NCI-H69 (cell line): ENCODE measurements at places on chromosomes 2 and 18.
A peak's percentile ranks its signal among the peaks of the same experiment; 100 is the strongest.

DNA sequence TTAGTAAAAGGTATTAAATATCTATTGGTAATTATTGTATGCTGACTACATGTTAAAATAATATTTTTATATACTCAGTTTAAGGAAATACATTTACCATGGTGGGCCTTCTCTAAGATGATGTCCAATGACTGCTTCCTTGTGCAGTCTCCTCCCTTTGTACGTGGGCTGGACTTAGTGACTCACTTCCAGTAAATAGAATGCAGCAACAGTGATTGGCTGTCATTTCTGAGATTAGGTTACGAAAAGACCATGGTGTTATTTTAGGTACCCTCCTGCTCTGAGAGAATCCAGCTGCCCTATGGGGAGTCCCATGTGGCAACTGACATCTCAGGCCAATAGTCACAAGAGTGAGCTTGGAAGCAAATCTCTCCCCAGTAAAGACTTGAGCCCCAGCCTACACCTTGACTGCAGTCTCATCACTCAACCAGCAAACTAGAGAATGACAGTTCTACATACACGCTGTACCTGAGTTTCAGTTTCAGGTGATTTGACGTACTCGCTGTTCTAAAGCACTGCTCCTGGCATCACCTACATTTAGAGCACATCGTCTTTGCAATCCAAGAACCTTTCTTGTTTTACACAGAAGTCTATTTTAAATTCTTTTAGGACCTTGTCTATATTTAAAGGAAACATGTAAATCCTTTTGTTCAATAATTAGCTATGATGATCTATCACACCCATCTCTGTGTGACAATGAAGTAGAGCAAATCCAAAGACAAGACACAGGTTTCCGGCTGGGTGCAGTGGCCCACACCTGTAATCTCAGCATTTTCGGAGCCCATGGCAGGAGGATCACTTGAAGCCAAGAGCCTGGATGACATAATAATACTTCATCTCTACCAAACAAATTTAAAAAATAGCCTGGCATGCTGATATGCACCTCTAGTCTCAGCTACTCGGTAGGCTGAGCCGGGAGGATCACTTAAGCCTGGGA is 87.2 kb downstream of the COBLL1 start:
- no peak for DNase-seq

DNA sequence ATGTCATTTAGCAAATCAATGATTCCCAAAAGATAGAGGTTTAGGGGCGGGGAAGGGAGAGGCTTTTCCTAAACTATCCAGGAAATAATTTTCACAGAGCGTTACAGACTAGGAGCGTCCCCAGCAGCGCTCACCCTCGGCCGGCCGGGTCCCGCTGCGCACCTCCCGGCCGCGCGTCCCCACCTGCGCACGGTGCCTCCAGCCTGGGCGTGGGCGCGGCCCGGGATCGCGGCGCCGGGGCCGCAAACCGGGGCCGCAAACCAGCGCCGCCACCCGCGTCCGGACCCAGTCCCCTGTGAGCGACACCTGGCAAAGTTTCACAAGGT is 684 bp upstream of the ZCCHC2 start:
- peak; percentile 78 for DNase-seq

- no peak for DNase-seq
Observed at GRCh38 chr2:172226244-172227061, 123.8 kb upstream of the DLX2 start.

- DNase-seq = no peak
Observed at GRCh38 chr2:240503848-240504247, 53.9 kb downstream of the ANKMY1 start.

GRCh38 chr2:75287624-75288316 is 88.5 kb upstream of the TACR1 start:
- DNase-seq = no peak

DNA sequence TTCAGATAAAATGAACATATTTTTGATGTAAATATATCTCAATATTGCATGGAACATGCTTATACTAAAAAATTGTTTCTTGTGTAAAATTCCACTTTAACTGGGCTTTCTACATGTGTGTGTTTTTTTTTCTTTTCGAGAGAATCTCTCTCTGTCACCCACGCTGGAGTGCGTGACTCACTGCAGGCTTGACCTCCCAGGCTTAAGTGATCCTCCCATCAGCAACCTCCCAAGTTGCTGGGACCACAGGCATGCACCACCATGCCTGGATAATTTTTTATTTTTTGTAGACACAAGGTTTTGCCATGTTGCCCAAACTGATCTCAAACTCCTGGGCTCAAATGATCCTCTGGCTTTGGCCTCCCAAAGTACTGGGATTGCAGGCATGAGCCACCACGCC is 254.6 kb downstream of the LOXHD1 start:
- DNase-seq = no peak

- peak; percentile 30 for DNase-seq
Observed at GRCh38 chr18:50268022-50268747, 1.9 kb upstream of the CFAP53 start.

GRCh38 chr2:102061962-102062795 is 70.4 kb downstream of the IL1R2 start:
- DNase-seq = no peak

- DNase-seq = peak; percentile 45
Observed at GRCh38 chr2:182655750-182656149, 60.3 kb upstream of the DNAJC10 start.

GRCh38 chr2:62785216-62785615 is 79.7 kb downstream of the EHBP1 start:
- no peak for DNase-seq

GRCh38 chr2:118774458-118775133 is 72.9 kb downstream of the EN1 start:
- DNase-seq = peak; percentile 76

- DNase-seq = peak; percentile 79
Observed at GRCh38 chr2:134189009-134189720, 64.7 kb upstream of the MGAT5 start.

- DNase-seq = no peak
Observed at GRCh38 chr2:192064459-192064858, 130.3 kb downstream of the TMEFF2 start.

GRCh38 chr2:102010902-102011301 is 19.1 kb downstream of the IL1R2 start:
- no peak for DNase-seq

DNA sequence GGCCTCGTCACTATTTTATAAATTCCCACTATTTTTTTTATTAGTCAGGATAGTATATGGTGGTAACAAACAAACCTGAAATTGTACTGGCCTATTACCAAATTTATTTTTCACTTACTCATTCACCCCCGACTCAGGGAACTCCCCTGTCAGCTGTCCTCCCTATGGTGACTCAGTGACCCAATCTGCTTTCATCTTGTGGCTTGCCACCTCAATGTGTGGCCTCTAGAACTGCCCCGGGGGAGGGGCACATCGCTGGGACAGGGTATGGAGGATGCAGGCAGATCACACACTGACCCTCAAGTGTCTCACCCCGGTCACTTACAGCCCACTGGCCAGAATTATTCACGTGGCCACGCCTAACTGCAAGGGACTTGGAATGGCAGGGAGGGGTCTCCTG is 71.6 kb downstream of the ACTR2 start:
- no peak for DNase-seq

- DNase-seq = no peak
Observed at GRCh38 chr2:232571026-232571474, 20.6 kb downstream of the EIF4E2 start.

GRCh38 chr2:143193121-143193520 is 63.9 kb downstream of the ARHGAP15 start:
- DNase-seq = peak; percentile 1

DNA sequence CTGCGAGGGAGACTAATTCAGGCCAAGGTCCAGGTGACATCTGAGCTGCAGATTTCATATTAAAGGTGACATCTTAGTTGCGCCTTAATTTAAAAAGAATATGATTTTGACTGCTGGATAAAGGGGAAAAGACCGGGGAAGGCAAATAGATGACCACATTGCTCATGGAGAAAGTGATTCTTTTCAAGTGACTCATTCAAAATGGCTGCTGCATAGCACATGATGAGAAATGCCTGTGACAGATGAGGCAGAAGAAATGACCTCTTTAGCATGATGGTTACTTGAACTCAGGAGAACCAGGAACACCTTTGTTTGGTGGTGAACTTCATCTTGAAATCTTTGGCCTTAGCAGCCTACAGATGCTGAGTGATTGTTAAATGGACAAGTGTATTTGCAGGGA is 385.8 kb upstream of the TRIB2 start:
- DNase-seq = no peak

DNA sequence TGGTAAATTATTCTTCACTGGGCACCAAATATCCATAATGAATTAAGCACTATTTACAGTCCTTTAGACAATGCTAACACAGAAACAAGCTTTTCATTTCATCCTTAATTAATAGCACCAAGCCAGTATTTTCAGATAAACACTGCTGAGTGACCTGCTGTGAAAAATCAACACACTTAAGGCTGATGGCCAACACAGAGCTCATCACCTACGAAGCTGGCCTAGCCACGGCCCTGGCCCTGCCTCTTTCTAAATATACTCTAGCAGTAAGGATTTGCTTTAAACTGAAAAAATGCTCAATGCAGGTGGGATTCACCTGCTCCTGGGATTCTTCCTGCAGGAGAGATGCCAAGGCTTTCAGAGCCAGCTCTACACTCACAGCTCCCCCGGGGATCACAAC is 18.4 kb downstream of the CYB5A start:
- peak; percentile 87 for DNase-seq

GRCh38 chr2:201008296-201008829 is 44.9 kb upstream of the ORC2 start:
- no peak for DNase-seq

- DNase-seq = peak; percentile 50
Observed at GRCh38 chr18:33871363-33872025, 293.5 kb downstream of the ASXL3 start.

- DNase-seq = no peak
Observed at GRCh38 chr2:17539611-17540092, 844 bp upstream of the VSNL1 start.

GRCh38 chr18:40532046-40532445 is 1423.0 kb upstream of the PIK3C3 start:
- DNase-seq = no peak

DNA sequence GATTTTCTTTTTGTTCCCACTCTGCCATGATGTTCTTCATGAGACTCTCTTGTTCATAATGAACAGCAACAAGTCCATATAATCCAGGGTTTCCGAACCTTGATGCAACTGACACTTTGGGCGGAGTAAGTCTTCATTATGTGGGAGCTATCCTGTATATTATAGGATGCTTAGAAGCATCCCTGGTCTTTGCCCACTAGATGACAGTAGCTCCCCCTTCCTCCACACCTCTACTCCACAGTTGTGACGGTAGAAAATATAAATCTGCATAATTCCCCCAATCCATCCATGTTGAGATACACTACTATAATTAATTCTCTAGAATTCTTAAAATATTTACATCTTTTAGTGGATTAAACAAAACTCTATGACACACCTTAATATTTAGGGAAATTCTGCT is 482.2 kb upstream of the CELF4 start:
- peak; percentile 57 for DNase-seq

DNA sequence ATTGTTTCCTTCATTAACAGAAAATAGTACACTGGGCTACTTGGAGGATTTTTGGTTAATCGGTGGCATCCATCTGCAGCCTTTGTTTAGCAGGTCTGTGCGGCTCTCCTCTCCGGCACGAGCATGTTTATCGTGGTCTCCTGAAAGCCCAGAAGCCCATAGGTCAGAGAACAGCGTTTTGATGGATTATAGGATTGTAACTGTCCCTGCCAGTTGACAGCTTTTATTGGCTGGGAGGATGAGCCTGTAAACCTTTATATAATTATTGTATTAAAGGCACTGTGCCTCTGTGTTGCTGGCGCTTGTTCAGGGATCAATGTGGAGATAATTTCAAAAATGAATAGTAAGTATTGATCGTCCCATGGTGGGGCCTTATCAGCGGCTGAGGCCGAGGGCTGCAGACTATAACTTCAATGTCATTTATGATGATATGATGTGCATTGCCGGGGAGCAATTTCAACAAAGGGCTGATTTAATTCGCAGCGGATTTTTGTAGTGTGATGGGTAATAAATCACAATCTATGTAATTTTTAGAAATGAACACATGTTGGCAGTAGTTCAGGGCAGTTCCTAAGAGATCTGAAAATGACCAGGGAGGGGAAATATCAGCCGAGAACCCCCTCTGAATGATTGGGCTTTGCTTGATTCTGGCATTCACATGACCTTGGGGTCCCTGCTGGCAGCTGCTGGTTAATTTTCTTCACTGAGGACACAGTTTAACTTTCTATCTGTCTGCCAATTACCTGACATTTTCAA is 736.1 kb downstream of the GALR1 start:
- DNase-seq = no peak

DNA sequence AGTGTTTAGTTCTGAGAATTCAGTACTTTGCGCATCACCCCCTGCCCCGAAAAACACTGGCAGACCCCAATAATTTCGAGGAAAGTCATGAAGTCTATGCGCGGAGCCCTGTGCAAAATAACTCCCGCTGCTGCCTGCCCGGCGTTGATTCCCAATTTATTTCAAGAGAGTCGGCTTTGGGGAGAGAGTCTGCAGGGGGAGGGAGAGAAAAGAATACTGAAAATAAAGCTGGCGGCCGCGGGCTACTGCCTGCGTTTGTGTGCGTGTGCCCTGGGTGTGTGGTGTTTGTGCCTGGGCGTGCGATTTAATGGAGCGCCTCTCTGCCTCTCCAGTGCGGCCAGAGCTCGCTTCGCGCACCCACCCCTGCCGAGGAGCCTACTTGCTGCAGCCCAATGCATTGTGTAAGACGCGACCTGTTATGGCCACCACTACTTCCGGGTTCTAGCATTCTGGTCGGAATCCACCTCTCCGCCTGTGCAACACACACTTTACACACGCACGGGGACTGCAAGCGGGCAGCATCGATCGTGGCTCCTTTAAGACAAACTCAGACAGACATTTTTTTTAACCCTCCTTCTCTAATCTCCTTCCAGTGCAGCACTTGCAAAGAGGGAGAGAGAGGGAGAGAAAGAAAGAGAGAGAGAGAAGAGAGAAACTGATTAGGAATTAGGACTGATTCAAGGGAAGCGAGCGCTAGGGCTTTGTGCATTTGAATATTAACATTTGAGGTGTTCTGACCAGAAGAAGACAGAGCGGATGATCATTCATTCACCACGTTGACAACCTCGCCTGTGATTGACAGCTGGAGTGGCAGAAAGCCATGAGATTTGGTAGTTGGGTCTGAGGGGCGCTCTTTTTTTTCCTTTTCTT is at the start of gene MEIS1:
Gene MEIS1, plus strand, starts transcription at position 447 of the 870 bp plus-strand sequence. CDS start 732 bp downstream, outside the sequence.
- DNase-seq = peak; percentile 95

GRCh38 chr2:235414422-235414821 is 79.4 kb upstream of the AGAP1 start:
- DNase-seq = peak; percentile 3
